ENCODE measurements at places on chromosomes 4 and X.
A peak's percentile ranks its signal among the peaks of the same experiment; 100 is the strongest.

GRCh38 chrX:155778844-155779553, 102.1 kb upstream of the VAMP7 start:
- no peak for DNase-seq

DNA sequence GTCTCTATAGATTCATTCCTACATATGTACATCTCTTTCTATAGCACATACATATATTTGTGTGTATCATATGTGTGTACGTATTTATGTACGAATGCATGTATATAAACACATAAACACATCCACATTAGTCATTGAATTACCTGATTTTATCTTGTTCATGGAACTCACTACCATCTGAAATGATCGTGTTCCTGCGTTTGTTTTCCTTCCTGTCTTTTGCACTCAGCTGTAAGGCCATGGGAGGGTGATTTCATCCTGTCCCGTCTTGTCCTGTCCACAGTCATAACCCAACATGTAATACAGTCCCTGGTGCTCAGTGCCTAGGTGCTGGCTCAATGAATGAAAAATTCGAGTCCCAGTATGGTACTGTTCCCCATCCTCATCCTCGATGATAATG, 191.8 kb upstream of the PSAPL1 start:
- no peak for DNase-seq

- DNase-seq: no peak
Observed at GRCh38 chr4:29756966-29757365, 963.2 kb upstream of the PCDH7 start.

DNA sequence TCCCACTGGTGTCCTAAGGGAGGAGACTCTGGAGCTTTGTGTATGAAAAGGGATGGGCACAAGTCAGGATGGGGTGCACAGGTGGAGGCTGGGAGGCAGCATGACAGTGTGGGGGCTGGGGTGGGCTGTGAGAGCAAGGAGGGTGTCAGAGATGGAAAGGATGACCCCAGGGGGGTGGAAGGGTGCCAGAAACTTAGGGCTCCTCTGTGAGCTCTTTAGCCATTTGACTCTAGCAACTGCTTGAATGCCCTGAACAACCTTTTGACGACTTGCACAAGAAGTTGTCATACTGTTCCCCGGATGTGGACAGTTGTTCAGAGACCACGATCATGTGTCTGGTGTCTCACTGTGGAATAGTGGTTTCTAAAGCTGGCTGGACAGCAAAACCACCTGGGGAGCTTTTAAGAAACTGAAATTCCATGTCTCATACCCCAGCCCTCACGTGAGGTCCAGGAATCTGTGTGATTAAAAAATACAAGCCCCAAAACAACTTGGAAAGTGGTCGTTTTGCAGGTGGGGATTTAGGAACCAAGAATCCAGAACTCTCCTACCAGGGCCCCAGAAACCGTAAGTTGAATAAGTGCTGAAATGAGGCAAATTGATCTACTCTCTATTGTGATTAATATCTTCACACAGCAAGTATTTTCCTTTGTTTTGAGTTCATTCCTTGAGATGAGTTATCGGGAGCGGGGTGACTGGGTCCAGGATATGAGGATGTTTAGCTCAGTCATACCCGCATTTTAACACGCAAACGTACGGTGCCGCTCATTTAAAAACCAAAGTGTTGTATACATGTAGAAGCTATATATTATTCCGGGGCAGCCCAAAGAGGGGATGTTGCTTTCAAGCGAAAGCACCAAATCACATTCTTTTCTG, 3.4 kb downstream of the RHOH start:
- no peak for DNase-seq

GRCh38 chr4:2044119-2044485, 15.0 kb upstream of the NAT8L start:
- DNase-seq: no peak

DNA sequence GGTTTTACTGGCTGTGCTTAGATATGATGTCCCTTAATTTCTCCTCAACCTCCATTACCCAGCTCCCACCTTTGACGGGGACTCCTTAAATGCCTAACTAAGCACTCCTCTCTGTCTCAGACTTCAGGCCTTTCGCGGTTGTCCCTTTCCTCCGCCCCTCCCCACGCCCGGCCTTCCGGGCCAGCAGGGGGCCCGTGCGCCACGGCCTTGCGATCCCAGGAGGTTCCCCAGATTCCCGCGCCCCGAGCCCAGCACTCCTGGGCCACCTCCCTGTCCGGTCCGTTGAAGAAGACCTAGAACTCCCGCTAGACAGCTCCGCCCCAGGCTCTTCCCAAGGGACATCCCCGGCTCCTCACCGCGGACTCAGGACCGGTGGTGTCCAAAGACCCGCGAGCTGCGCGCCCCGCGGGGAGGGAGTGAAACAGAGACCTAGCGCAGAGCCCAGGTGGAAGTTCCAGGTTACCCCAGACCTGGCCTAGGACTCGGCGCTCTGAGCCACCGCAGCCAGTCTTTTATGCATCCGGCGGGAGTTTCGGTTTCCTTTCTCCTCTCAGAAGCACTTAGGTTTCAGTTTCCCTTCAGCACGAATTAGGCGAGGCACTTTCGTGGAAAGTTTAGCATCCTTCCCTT, at the start of gene DDX60:
DDX60 (minus strand) TSS at position 487 of the 630 bp plus-strand sequence. CDS start 7,493 bp downstream, outside the sequence.
- peak; percentile 85 for DNase-seq

DNA sequence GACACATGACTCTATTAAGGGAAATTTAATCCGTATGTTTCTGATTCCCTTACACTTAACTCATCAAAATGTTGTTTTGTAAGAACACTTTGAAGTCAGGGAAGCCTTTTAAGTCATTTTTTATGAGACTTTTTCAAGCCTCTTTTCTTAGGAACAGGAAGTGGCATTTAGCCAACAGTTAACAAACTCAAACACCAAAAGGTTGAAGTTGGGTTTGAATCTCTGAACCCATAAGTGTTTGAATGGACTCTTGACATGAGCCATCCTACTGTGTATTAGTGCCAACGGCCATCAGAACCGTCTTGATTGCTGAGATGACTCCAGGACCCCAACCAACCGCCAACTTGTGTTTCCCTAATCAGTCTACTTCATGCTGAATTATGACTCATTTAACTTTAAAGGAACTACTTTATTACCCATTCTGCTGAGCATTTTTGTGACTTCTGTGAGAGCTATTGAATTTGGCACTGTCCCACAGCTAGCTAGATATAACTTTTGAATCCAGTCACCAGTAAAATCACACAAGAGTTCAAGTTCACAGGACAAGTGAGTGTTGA, 209.1 kb upstream of the FAT1 start:
- DNase-seq: no peak

GRCh38 chr4:48554606-48555005, 64.6 kb downstream of the ZAR1 start:
- DNase-seq: no peak

DNA sequence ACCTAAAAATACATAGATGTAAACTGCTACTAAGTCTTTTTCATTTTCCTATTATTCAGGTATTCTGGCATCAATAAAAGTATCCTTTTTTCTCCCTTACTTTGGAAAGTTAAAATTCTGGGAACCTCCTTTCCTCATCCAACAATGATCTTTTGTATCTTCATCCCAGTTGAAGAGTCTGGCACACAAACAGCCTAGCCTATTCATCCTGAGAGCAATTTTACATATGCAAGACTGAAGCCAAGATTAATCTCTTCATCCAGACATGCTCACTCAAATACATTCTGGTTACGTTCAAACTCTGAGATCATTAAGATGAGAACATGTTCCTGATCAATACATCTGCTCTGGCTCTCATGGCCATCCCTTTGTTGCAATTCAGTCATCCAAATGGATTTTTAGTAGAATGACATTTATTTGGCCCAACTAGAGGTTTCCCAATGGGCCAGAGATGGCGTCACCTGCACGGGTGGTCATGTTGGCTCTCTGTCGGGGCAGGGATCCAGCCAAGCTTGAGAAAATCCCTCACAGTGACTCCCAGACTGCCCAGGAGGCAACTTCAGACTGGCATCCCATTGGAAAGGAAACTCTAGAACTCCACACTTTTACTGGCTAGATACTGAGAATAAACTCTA, 135.3 kb upstream of the VCX2 start:
- DNase-seq: no peak

- peak; percentile 26 for DNase-seq
Observed at GRCh38 chrX:1554469-1555210, 17.7 kb upstream of the P2RY8 start.

DNA sequence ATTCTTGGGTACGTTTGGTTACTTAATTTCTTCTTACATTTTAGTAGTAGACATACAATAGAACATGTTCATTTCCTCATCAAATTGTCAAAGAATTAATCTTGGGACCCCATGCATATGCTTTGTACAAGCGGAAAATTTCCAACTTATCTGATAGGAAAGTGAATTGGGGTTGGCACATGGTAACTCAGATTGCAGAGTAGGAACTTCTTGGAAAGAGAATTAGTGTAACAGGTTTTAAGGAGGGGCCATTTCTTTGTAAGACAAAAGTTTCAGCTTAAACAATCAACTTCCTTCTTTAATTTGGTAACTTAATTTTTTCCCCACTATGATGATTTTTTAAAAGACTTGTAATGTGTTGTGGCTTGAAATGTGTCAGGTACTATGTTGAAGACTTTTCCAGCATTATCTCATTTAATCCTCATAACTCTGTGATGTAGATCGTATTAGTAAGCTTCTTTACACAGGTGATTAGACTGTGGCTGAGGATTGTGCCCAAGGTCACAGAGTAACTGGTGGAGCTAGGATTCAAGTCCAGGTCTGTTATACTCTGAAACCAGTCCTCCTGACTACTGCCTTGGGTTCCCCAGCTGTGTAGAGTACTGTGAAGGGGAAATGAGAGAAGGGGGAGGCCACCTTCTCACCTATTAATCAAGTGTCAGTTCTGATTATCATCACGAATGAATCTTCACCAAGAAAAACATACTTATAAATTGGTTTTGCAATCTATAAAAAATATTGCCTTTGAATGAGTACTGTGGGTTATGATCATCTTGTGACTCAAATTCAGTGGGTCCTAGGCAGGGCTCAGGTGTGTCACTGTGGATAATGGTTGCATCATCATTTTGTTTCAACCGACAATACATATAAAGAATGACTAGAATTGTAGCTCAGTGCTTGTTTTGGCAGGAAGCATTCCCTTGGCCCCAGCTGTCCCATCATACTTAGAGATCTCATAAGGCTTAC, 4.3 kb downstream of the GK start:
- DNase-seq: no peak

- DNase-seq: no peak
Observed at GRCh38 chrX:130994671-130995070, 63.5 kb upstream of the ARHGAP36 start.

DNA sequence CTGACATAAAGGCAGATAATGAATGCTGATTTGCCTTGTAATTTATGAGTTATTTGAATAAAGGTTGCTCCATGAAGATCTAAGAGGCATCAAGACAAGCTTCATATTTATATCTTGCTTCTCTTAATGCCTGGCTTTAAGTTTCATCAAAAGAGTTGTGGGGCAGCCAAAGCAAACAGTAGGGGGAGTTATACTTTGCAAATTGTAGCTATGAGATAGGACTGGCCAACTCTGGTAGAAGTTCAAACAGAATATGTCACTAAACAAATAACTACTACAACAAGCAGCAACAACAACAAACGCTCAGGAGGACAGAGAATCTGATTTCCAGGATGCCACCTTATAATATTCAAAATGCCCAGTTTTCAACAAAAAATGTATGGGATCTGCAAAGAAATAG, 69.1 kb upstream of the PLAC1 start:
- DNase-seq: no peak

DNA sequence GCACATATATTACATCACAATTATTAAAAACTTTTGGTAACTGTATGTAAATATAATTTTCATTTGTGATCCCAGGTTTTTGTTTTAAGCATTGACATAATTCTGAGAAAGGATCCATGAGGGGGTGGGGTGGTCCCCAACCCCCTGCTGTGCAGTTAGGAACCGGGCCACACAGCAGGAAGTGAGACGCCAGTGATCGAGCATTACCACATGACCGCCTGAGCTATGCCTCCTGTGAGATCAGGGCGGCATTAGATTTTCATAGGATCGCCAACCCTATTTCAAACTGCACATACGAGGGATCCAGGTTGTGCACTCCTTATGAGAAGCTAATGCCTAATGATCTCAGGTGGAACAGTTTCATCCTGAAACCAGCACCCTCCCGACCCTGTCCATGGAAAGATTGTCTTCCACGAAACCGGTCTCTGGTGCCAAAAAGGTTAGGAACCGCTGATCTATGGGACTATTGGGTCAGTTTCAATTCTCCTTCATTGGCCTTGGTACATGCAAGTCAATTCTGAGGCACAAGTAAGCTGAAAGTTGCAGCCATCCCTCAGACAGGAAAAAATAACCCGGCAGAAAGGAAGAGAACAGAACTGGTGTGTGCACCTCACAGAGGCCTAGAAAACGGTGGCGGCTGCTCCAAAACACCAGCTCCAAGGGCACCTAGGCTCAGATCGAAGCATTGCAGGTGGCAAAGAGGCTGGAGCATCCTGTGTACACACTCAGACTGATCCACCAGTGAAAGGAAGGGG, 7.0 kb upstream of the TMSB4X start:
- DNase-seq: no peak

- DNase-seq: no peak
Observed at GRCh38 chr4:139919521-139919920, 234.5 kb downstream of the MAML3 start.

GRCh38 chrX:150303386-150304097, 59.6 kb upstream of the MAMLD1 start:
- no peak for DNase-seq

DNA sequence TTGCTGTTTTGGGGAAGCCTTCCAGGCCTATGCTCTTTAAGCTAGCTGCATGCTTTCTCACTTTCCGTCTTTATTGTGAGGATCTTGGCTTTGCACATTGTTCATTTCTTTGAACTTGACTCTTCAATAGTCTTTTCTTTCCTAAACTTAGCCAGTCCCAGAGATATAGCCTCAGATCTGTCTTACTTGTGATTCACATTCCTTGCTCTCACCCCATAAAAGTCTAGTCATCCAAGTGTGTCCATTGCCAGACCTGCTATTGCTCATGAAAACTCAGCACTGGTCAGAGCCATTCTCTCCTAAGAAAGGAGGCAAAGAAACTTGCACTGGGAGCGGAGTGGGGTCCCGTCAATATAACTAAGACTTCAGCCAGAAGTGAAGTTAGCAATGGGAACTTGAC, 275.0 kb upstream of the CTSO start:
- DNase-seq: no peak

Measured in sigmoid colon (tissue), 7 donors.